Putamen (tissue), 1 donor: ENCODE measurements at places on chromosomes 5 and 9.
A peak's percentile ranks its signal among the peaks of the same experiment; 100 is the strongest.

GRCh38 chr5:155794795-155795194 lies 532.2 kb upstream of the SGCD start:
- DNase-seq, result no peak

DNA sequence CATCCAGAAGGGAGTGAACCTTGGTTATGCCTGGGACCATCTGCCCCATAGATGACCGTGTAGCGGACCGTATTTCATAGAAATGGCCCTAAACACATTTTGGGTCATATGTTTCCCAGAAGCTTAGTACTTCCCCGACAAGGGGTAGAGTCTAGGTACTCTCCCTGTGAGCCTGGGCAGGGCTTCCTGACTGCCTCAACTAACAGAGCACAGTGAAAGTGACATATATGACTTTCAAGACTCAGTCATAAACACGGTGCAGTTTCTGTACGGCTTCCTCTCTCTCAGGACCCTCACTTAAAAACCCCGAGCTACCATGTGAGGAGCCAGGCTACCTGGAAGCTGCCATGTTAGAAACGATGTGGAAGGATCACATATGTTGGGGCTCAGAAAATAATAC lies 20.9 kb downstream of the C9orf57 start:
- no peak for DNase-seq

- DNase-seq, result no peak
These were observed 132.6 kb downstream of the SPOCK1 start for GRCh38 chr5:137366526-137366925.

GRCh38 chr9:18718932-18719331 lies 245.0 kb downstream of the ADAMTSL1 start:
- no peak for DNase-seq

- DNase-seq, result no peak
These were observed 100.6 kb downstream of the KIAA0825 start for GRCh38 chr5:94517490-94518488.

DNA sequence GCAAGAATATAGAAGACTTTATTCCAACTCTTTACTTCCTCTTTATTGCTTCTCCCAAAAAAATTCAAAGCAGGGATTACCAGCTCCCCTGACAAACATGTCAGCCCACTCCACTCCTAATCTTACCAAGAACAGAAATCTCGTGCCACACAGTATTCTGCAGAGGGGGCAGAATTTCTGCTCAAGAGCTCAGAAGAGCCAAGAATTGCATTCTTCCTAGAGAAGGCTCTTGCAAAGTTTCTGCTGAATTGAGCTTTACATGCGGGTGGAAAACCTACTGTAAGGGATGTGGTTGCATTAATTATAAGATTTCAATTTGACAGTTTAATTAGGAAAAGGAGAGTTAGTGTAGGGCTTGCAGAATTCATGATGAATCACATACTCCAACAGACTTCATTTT lies 428.5 kb downstream of the CETN3 start:
- peak; percentile 66 for DNase-seq

DNA sequence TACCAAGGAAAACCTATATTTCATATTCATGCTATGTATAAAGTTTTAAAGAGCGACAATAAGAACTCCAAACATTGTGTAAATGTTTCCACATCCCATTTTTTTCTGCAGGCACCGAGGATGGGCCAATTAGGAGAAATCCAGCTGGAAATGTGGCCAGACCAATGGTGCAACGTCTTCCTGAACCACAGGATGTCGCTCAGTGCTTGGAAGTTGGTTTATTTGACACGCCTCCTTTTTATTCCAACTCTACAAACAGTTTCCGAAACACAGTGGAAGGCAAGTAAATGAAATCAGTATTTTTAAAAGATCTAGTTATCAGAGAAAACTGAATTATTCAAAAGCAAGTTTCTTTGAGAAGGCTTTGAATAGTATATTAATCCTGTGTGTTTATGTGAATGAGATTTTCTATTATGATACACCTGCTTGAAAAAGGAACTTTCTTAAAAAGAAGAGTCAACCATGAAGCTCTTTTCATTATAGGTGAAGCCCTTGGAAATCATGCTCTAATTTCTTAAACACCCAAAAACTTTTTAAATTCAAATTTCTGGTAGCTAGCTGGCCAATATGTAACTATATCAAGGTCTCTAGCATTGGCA lies 9.1 kb downstream of the TYRP1 start:
- peak; percentile 15 for DNase-seq

DNA sequence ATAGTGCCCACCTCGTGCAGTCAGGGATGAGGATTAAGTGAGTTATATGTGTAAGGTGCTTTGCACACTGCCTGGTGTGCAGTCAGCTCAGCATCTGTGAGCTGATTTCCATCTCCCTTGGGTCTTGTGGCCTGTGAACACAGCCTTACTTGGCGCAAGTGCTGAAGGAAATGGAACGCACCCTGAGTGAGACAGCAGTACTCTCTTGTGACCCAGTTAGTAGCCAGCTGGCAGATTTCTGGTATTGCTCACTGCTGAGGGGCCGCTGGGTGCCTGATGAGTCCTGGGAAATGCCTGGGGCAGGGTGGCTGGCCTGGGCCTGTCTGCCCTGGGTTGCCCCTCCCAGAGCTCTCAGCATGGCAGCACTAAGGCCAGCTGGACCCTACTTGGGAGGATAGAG lies 90.9 kb upstream of the BOD1 start:
- peak; percentile 31 for DNase-seq

GRCh38 chr5:134149571-134150303 lies 27.0 kb downstream of the SKP1 start:
- no peak for DNase-seq

GRCh38 chr5:104646416-104646815 lies 1083.8 kb upstream of the NUDT12 start:
- no peak for DNase-seq

DNA sequence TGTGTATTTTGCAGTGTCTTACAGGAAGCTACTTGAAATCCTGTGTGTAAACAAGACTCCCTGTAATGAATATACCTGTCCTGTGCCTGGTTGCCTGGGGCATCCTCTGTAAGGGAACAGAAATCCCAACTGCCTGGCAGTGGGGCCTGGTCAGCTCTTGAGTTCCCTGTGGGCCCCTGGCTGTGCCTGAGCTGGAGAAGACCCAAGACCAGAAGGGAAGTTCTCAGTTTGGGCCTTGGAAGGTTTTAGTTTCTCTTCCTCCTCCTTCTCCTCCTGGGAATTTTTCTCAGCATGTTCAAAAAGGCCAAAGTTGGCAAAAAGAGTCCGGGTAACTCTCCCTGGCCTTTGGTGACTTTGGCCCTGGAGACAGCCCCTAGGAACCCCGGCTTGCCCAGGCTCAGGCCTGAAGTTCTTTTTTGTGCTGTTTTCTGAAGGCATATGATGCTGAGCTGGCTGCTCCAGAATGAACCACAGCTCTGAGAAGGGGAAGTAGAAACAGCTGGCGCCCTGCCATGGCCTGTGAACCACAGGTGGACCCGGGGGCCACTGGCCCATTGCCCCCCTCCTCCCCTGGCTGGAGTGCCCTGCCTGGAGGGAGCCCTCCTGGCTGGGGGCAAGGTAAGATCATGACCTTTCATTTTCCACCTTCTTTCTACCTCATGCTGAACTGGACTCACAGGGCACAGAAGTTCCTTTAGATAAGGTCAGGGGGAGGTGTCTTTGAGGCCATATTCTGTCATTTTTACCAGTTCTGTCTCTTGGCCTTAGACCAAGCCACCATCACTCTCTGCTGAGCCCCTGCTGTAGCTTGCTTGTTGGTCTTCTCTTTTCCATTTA lies 5.8 kb downstream of the TMEM268 start:
- peak; percentile 24 for DNase-seq

GRCh38 chr9:95771556-95772246 lies 103.8 kb upstream of the ERCC6L2 start:
- no peak for DNase-seq

- DNase-seq, result no peak
These were observed 69.5 kb upstream of the RAD23B start for GRCh38 chr9:107213561-107214028.

DNA sequence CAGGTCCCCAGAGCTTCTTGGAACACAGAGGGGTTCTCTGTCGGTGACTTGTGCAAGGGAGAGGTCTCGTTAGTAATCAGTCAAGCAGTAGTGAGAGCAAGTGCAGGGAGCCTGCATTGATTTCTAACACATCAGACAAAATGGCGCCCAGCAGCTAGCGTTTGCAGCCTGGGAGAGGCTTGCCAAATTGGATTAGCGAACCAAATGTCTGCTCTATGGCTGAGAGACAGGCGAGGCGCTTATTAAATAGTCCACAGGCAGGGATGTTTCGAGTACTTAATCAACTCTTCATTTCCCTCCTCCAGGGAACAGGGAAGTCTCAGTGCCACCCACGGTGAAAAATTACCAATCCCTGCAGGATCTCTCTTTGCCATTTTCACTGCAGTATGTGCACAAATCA lies 131.4 kb upstream of the SHB start:
- peak; percentile 82 for DNase-seq

GRCh38 chr5:173915310-173916014 lies 27.3 kb downstream of the CPEB4 start:
- DNase-seq, result no peak
